ENCODE measurements at places on chromosomes 7 and 10. TPM values are rescaled to one million over a fixed set of nuclear protein-coding genes. Genes with fewer than 3 reads are reported as not detected.

DNA sequence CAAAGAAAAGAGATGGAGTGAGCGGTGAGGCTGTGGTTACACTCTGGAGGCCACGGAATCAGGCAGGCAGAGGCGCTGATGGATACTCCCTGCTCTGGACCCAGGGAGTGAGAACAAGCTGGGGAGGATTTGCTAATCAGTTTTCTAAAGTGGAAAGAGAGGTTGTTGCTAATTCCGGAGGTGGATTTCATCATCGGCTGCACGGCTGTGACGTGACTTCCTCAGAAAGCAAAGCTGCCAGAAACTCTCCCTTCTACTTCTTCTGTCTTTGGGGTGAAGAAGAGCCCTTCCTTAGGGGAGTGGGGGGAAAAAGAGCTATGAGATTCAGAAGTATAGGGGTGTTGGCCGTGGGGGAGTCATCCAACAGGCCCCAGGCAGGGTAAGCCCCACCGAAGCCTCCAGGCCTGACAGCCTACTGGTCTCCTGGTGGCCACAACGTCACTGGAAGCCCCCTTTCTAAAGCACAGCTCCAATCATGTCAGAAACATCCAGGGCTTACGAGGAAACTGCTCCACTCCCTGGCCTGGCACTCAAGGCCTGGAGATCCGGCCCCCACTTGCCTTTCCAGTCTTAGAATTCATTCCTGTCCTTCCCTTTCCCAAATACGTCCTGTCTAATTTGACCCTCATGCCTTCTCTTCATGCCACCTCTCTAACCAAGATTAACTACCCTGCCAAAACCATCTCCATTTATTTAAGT lies 114.5 kb downstream of the HIP1 start:
- peak; percentile 78 for DNase-seq

GRCh38 chr7:2124604-2125345 lies 108.0 kb downstream of the MAD1L1 start:
- DNase-seq = no peak

- DNase-seq = no peak
These were observed 90.7 kb downstream of the SRPK2 start for GRCh38 chr7:105297985-105298384.

- DNase-seq = no peak
These were observed 806.9 kb downstream of the DNAJB9 start for GRCh38 chr7:109376576-109376975.

GRCh38 chr10:70925377-70926225 lies 37.2 kb upstream of the PCBD1 start:
- DNase-seq = peak; percentile 20

RNLS gene
- 16.8 TPM for total RNA-seq

DNA sequence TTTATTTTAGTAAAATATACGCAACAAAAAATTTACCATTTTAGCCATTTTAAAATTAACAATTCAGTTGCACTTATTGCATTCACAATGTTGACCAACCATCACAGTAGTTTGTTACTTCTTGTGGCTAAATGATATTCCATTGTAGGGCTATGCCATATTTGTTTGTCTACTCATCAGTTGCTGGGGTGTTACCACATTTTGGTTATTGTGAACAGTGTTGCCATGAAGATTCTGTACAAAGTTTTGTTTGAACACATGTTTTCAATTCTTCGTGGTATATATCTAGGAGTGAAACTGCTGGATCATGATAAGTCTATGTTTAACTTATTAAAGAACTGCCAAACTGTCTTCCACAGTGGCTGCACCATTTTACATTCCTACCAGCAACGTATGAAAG lies 46.3 kb upstream of the ZNF365 start:
- DNase-seq = peak; percentile 31

DNA sequence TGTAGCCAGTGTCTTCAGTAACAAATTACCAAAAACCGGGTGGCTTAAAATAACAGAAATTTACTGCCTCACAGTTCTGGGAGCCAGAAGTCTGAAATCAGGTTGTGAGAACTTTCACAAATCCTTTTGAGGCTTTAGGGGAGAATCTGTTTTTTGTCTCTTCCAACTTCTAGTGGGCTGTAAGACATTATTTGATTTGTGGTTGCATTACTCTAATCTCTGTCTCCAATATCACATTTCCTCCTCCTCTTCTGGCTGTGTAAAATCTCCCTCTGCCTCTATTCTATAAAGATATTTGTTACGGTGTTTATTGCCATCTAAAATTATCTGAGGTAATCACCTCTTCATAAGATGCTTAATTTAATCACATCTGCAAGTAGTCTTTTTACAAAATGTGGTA lies 1039.6 kb upstream of the LRRN3 start:
- no peak for DNase-seq

DNA sequence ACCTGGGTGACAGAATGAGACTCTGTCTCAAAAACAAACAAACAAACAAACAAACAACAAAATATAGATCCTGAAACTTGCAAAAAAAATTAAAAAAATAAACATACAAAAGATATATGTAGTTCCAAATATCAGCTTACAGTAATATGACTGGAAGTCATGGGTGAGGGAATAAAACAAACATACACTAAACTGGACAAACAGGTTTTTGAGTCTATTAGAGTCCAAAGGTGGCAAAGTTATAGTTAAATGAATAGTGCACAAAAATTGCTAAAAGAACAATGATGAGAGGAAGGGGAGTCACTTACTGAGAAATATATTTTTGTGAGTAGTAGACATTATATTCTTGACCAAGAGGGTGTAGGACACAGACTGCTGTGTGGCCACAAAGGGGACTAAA lies 16.7 kb upstream of the RSBN1L start:
- DNase-seq = no peak

DNA sequence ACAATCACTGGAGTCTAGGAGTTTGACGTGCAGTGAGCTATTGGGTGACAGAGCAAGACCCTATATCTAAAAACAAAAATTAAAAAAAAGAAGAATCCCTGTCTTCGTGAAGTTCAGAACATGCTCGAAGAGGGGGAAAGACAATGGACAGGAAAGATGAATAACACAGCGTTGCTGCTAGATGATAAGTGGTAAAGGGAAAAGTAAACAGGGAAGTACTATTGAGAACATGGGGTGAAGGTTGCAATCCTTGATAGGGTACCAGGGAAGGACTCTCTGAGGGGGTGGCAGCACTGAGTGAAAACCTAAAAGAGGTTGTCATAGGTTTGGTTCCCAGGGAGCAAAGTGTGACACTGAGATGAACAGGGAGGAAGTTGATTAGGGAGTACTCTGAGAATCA lies 2.8 kb upstream of the ABRAXAS2 start:
- DNase-seq = no peak

AKR1C8 gene
- not detected for total RNA-seq

ITPRIP gene
- 15.7 TPM for total RNA-seq

- no peak for DNase-seq
These were observed 1562.0 kb downstream of the REEP3 start for GRCh38 chr10:65083222-65083621.

RPP30 gene
- total RNA-seq = 61.4 TPM

DNA sequence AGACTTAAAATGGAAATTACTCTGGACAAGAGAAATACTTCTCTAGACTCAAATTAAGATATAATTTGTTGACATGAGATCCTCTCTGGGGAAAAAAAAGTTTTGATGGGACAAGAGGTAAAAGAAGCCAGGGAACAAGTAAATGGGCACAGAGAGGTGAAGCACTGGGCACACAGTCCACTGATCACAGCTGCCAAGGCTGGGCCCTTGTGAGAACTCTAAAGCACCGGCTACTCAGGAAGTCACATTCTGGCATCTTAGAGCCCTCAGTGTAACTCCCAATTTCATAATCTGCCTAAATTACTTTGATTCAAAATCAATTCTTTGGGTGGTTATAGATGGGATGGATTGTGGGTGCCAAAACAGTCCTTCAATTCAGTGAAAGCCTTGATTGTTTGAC lies 123.2 kb upstream of the CACNA2D1 start:
- DNase-seq = no peak

ZNF438 gene
- total RNA-seq = 8.0 TPM

GRCh38 chr7:151397026-151397425 lies 12.8 kb downstream of the WDR86 start:
- no peak for DNase-seq

GRCh38 chr7:143299840-143300239 lies 11.7 kb downstream of the CASP2 start:
- no peak for DNase-seq

IL2RA gene
- total RNA-seq = not detected

SRRM3 gene
- 1.3 TPM for total RNA-seq

GRCh38 chr10:130483691-130484467 lies 347.7 kb downstream of the GLRX3 start:
- no peak for DNase-seq

DNA sequence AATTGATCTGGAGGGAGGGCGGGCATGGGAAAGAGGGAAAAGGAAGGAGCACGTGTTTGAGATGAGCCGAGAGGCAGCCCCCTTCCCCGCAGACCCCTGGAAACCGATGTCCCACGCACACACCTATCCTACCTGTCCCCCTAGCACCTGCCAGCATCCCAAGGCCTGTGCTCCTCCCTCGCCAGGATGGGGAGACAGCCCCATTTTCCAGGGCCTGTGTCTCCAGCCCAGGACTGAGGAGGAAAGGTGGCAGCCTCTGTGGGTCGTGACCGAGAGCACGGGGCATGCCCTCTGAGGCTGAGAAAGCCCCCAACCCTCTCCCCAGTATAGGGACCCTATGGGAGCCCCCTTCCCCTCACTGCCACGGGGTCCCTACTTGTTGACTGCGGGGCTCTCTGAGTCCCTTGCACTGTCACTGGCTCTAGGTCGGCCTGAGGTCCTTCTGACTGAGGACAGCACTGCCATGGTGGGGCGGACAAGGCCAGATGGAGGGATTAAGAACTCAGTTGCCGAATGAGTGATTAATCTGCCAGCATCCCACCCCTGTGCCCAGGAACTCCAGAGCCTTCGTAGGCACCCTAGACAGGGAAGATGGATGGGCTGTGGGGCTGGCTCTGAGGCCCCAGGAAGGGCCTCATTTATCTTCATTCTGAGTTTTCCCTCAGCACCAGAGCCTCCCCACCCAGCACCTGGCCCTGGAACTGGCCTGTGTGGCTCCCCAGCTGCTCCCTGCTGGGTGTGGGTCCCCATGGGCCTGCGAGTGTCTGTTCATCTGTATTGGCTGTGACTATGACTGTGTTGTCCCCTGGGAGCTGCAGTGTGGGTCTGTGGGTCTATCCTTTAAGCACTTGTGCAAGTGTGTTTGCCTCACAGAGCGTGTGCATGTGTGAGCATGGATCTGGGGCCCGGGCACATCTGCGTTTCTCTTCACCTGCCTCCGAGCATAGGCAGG lies 26.0 kb downstream of the CRHR2 start:
- no peak for DNase-seq

DNA sequence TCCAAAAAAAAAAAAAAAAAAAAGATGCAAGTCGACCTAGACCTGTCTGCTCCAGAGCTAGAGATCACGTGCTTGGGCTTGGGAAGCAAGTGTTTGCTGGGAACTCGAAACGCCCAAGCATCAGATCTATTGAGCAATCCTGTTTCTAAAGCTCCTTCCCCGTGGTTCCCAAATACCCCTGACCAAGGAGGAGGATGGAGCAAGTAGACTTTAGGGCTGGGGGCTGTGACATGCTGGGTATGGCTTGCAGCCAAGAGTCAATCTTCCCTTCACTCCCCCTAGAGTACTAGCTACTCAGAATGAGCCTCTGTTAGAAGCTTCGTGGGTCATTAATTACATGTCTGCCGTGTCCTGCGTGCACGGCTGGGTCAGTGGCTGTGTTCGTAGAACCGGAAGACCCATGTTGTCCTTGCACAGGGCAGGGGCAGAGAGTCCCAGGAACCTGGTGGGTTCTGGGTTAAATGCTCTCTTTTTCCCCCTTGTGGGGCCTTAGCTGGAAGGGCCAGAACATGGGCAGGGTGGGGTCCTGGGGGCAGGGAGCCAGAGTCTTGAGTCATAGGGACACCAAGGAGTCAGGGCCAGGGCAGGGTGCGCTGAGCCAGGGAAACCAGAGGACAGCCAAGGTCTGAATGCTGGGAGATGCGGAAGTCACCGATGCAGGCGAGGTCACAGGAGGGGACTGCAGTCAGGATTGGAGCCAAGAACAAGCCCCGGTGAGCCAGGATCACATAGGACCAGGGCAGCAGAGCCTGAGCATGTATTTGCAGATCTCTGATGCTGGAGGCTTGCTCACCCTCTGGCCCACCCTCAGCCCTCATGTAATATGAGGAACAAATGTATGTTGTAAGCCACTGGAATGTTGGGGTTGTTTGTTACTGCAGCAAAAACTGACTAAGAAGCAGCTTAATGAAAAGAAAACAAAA lies 34.6 kb upstream of the TPST1 start:
- DNase-seq = peak; percentile 90

DNA sequence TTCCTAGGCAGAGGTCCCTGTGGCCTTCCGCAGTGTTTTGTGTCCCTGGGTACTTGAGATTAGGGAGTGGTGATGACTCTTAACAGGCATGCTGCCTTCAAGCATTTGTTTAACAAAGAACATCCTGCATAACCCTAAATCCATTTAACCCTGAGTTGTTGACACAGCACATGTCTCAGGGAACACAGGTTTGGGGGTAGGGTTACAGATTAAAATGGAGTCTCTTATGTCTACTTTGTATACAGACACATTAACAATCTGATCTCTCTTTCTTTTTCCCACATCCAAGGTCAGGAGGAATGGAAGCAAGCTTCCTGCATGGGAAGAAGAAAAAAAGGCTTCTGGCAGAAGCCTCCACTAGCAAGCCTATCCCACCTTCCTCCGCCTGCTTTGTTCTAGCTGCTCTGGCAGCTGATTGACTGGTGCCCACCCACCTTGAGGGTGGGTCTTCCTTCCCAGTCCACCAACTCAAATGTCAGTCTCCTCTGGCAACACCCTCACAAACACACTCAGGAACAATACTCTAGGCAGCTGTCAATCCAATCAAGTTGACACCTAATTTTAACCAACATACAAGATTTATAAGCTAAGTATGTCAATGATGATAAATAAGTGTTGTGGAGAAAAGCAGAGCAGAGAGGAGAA lies 176.5 kb upstream of the CCZ1B start:
- no peak for DNase-seq

- DNase-seq = no peak
These were observed 154.7 kb downstream of the PRPF18 start for GRCh38 chr10:13741438-13741837.

PRPS1L1 gene
- total RNA-seq = not detected

All from fibroblast of the aortic adventitia (primary cell).